ENCODE measurements at places on chromosomes 1 and 21.

GRCh38 chr1:235745503-235746136 lies 96.0 kb upstream of the GNG4 start:
- DNase-seq, result no peak

- DNase-seq, result no peak
Measured at GRCh38 chr1:103489935-103490334, 35.6 kb upstream of the RNPC3 start.

GRCh38 chr1:10236405-10237156 lies 26.2 kb downstream of the KIF1B start:
- DNase-seq, result no peak

- no peak for DNase-seq
Measured at GRCh38 chr1:156510709-156511108, 10.1 kb upstream of the MEF2D start.

DNA sequence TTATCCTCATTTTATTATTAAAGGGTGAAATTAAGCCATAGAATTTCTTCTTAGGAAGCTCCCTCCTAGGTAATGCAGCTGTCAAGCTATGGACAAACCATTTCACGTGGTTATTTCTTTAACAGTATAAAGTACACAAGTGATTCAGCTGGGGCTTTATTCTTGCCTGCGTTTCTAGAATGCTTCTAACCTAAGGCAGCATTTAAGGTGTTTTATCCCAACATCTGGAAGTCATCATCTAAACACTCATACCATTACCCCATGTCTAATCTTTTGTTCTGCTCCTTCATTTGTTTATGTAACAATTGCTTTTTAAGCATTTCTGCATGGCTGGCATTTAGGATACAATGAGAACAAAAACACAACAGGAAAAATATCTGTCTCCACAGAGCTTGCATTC lies 829.2 kb upstream of the ADAMTS5 start:
- DNase-seq, result no peak

- DNase-seq, result no peak
Measured at GRCh38 chr21:32101277-32101676, 177.6 kb downstream of the MIS18A start.

GRCh38 chr1:70586046-70586445 lies 175.0 kb downstream of the CTH start:
- DNase-seq, result no peak

GRCh38 chr1:235864469-235864868 lies 2.2 kb downstream of the LYST start:
- DNase-seq, result no peak

GRCh38 chr1:174556392-174556791 lies 108.6 kb downstream of the GPR52 start:
- DNase-seq, result no peak

DNA sequence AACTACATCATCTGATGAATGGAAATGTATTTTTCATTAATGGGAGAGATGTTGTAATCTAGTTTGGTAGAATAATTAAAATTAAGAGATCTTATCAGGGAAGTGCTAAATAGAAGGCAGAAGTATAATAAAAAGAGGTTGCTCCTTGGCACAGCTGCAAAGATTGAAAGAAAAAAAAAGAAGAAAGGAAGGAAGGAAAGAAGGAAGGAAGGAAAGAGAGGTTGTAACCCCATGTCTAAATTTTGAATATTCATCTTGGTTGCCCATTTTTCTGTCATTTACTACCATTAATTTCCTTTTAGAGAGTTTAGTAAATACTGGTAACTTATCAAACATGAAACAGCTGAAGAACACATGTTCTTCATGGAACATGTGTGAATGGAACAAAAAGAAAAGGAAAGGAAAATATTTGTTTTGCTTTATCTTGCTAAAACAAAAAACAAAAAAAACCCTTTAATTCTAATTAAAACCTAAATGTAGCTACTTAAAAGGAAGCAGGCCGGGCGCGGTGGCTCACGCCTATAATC lies 10.5 kb upstream of the MDM4 start:
- no peak for DNase-seq

- no peak for DNase-seq
Measured at GRCh38 chr1:157087030-157087429, 12.6 kb downstream of the ETV3L start.

- DNase-seq, result no peak
Measured at GRCh38 chr1:1978108-1978507, 25.5 kb downstream of the CFAP74 start.

DNA sequence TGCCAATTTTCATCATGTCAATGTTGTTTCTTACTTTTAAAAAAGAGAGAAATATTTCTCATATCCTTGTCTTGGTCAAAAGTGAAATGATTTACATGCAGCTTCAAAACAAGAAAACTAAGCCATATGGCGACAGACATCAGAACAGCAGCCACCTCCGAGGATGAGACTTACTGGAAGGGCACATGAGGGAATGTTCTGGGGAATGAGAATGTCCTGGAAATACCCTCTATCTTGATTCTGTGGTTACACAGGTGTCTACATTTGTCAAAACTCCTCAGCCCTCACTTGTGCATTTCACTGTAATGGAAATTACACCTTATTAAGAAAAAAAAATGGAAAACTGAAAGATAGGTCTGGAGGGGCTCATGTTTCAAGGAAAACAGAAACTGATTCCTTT lies 14.2 kb upstream of the ECE1 start:
- DNase-seq, result no peak

DNA sequence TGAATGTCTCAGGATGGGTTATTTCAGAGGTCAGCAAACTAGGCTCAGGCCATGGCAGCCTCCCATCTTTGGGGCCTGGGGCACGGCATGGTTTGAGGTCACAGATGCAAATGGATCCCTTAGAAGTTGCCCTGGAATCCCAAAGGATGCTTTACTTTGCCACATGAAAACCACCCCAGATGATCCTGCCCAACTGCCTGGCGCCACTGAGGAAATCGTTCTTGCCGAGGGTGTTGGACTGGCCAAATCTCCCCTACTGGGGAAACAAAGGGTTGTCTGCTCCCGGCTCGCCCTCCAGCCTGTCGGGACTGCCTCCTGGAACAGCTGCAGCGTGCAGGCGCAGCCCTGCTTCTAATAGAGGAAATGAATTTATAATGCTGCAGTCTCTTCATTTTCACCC lies 173.0 kb upstream of the LMO4 start:
- no peak for DNase-seq

DNA sequence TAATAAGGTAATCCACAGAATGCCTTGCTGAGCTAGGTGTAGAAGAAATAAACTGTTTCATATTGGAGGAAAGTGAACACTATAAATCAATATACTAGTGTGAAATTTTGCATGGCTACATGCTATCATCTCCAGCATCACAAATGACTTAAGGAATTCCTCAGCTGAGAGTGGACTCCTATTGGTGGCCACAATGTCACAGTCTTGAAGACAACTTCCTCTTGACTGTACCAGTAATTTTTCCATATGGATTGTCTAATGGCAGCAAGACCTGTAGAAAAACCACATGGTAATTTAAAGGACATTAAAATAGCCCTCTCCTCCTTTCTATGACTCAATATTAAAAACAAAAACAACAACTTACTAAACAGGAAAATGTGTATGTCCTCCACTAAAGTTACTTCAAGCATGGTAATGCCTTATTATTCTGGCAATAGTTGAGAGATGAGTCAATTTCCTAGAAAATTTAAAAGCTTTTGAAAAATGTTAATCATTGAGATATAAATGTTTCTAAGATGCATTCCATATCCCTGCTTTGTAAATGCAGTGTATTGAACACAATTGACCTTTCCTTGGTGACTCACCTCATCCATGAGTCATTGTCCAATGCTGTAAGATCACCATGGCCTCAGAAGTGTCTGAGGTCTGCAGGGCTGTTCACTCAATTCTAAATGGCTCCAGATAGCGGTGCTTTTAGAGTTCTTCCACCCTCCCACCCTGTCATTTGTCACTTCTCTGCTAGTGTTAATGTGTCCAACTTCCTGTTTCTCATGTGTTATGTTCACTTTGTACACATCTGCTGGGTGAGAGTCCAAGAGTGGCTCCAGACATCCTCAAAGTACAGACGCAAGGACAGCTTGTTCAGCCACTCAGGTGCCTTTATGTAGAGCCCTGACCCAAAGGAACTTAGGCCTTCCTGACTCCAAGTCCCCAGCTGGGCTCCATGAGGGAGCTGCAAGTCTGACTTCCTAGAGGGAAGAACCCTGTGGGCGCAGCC lies 32.8 kb upstream of the DNASE2B start:
- DNase-seq, result no peak

DNA sequence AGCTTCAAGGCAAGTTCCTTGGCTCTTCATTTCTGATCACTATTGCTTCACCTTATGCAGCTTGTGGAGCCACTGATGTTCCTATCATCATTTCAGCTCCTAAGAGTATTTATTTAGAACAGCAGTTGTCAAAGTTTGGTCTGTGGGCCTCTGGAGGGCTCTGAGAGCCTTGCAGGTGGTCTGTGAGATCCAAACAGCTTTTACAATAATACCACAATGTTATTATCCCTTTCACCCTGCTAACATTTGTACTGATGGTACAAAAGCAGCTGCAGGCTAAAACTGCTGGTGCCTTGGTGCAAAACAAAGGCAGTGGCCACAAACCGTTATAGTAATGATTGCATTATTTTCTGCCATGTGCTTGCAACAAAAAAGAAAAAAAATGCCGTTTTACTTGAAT lies 33.8 kb downstream of the PATJ start:
- no peak for DNase-seq

- DNase-seq, result no peak
Measured at GRCh38 chr1:241115784-241116183, 241.2 kb downstream of the RGS7 start.

GRCh38 chr1:93576746-93577145 lies 104.9 kb downstream of the BCAR3 start:
- no peak for DNase-seq

- DNase-seq, result no peak
Measured at GRCh38 chr1:112729909-112730308, 14.8 kb upstream of the PPM1J start.

DNA sequence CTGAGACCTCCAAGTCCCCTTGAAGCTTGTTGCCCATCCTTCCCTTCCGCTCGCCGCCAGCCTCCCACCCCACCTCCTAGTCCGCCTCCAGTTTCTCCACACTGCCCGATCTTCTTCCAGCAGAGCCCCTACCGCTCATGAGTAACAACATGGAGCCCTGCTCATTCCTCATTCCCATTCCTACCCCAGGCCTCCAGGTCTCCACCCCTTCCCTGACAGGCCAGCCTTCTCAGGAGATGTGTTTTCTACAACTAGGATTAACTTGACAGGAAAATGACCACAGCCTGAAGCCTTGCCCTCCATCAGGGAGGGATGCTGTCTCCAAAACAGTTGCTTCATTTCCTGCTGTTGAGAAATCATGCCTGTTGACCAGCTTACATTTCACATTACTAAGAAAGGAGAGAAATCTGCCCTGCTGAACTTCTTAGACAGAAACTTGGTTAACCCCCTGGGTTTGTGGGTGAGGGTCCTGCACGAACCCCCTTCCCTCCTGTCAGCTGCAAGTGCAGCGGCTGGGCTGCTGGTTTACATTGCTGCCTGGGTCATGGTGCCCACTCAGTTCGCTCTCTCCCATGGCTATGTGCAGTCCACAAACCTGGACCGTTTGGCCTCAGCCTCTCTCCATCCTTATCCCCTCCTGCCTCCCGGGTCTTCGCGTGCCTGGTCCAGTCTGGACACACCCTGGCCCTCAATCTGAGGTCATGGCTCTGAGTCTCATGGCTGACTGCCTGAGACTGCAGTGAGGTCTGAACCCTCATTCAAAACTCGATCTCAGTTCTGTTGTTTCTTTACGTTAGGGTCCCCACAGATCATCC lies 16.1 kb upstream of the CHI3L1 start:
- DNase-seq, result no peak

DNA sequence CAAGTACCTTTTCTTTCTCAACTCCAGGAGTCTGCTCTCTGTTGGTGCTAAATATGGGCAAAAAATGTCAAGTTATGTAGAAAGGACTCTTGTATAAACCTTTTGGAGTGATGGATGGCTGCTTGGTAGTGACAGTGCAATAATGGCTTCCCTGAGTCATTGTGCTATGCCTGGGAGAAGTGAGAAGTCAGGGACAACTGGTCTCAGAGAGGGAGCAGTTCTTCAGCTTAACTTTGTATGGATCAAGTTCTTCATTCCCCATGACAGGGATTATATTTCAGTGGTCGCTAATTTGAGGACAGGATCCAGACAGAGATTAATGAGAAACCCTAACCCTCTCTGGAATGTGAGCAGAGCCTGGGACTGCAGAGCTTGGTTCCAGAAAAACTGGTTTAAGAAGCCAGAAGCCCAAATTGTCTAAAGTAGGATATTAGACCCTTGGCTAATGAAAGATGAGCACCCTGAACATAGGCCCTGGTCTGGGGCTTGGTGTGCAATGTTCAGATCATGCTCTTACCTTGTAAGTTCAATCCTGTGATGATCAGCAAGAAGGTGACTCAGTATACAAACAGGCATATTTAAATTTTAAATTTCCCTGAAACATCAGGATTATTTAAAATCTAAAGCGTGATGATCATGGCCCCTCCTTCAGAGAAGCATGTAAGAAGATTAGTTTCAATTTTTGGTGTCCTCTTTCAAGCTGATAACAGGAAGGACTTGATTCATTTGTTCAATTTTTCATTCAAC lies 50.9 kb downstream of the NTMT2 start:
- DNase-seq, result no peak

- no peak for DNase-seq
Measured at GRCh38 chr1:5678759-5679158, 313.5 kb downstream of the NPHP4 start.

- no peak for DNase-seq
Measured at GRCh38 chr1:227888404-227889046, 59.2 kb downstream of the WNT9A start.

DNA sequence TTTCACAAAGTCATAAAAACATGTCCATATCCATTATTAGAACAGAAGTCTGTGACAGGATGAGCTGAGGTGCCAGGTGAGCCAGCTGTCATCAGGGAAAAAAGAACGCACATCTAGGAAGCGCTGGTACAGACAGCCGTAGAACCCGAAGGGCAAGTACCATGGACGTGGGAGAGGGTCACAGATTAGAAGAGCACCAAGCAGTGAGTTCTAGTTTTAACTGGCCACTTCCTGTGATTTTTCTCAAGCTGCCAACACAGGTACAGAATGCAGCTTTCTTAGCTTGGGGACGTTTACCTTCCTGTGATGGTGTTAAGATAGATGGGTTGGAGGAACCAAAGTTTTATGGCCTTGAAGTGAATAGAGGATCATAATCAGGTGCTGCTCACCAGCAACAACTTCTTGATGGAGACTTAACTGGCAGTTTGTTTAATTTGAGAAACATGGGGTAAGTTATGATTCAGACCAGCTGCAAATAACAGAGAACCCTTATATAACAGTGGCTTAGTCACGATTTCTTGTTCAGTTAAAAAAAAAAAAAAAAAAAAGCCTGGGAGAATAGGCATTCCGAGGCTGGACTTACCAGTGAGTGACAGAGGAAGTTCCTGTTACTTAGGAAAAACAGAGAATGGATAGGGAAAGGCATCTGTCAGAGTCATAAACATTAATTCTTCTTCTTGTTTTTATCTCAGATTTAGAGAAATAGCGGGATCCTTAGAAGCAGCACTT lies 30.9 kb downstream of the AGT start:
- no peak for DNase-seq

DNA sequence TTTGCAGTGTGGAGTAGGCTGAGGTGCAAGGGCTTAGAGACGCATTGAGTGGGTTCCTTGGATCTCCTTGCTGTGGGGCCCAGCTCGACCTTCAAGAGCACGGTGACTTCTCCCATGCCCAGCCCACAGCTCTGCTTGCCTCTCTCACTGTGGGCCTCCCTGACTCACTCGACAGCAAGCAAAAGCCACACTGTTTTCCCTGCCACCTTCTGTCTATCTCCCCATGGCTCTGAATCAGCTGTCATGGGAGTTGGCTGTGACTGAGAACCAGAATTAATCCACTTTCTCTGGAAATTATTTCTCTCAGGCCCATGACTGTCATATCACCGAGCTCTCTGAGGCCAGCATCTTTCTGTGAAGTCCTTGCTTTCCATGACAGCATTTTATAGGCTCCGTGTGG lies 140.7 kb downstream of the NOS1AP start:
- DNase-seq, result no peak

- no peak for DNase-seq
Measured at GRCh38 chr1:211574705-211575104, 4.3 kb downstream of the SLC30A1 start.
